ENCODE measurements at places on chromosomes 16 and 17.

DNA sequence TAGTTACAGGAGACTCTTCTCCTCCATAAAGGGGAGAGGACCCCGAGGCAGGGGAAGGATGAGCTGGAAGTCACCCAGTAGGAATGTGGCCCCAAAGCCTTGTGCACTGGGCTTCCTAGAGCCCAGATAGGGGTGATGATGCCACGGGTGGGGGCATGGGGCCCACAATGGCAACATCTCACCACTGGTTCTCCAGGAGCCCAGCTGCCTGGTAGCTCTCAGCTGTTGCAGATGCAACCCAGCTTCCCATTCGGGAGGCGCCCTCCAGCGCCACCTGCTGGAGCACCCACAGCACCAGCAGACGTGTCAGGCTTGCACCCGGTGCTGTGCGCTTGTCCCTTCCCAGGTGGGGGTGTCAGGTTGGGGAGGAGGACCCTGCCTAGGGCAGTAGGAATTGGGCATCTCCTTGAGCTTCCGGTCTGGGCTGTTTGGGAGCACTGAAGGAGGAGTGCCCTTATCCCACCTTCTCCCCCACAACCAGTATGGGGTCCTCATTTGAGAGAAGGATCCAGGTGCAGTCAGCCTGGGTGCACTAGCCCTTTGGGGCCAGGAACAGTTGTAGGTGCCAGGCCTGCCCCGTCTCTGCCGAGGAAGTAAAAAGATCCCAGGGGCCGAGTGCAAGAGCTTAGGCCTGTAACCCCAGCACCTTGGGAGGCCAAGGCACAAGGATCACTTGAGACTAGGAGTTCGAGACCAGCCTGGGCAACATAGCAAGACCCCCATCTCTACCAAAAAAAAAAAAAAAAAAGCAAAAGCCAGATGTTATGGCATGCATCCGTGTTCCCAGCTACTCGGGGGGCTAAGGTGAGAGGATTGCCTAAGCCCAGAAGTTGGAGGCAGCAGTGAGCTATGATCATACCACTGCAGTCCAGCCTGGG lies 14.4 kb downstream of the CDIPT start:
- no peak for DNase-seq

GRCh38 chr17:79549141-79549915 lies 61.5 kb downstream of the RBFOX3 start:
- DNase-seq: no peak

DNA sequence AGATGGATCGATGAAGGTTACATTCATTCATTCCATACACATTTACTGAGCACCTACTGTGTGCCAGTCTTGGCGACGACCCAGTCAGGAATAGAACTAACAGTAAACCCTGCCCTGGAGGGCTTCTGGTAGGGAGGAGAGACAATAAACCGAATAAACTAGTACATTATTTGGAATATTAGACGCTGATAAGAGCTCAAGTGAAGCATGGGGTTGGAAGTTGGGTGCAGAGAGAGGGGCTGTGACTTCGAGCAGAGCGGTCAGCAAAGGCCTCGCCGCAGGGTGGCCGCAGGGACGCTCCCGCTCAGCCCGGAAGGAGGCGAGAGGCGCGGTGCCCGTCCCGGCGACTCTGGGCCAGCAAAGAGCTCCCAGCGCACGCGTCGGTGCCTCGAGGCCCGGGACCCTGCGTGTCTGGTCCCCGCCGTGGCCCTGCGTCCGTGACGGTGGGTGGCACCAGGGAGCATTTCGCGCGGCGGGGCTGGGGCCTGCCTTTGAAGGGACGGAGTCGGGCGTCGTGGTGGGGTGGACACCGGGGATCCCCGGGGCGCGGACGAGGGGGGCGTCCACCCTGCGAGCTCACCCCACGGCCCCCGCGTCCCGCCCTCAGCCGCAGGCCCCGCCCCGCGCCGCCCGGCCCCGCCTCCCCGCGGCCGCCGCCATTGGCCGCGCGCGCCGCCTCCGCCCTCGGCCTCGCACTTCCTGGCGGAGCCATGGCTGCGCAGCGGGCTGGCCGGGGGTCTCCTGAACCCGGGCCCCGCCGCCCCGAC lies at the start of gene KLHL36:
Gene KLHL36, plus strand, starts transcription at position 684 of the 767 bp plus-strand sequence. CDS start 2,357 bp downstream, outside the sequence.
- DNase-seq: no peak

GRCh38 chr16:11100239-11100750 lies 155.7 kb downstream of the SOCS1 start:
- DNase-seq: no peak

GRCh38 chr16:49282690-49283375 lies 1.2 kb upstream of the CBLN1 start:
- no peak for DNase-seq

DNA sequence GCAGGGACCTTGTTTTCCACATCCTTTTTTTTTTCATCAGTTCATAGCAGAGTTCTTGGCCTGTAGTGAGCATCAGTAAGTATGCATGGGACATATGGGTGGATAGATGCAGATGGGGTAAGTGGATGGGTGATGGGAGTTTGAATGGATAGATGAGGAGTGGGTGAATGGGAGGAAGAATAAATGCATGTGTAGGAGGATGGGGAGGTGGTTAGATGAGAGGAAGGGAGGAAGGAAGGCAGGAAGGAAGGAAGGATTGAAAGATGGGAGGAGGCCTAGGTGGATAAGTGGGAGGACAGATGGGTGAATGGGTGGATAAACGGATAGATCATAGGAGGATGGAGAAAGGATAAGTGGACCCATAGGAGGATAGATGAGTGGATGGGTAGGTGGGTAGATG lies 3.9 kb upstream of the BEAN1 start:
- DNase-seq: no peak

DNA sequence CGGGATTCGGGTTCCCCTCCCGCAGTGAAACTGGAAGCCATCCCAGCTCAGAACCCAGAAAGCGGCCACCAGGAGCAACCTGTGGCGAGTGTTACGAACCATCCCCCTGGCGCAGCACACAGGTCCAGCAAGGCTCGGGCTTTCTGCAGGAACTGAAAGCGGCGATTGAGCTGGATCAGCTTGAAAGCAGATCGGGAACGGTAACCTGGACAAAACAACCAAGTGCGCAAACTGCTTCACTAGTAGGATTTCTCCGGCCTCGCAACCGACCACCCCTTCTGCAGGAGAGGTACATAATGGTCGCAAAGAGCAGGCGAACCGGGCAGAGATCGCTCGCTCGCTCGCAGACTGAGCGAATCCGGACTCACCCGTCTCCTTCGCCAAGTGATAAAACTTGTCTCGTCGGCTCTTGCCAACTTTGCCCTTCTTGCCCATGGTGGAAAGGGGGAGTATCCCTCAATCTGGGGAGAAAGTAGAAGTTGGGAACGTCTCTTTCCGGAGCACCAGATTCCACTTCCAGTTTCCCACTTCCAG lies 696 bp upstream of the PSMC5 start:
- DNase-seq: no peak

GRCh38 chr16:62638324-62638911 lies 602.2 kb upstream of the CDH8 start:
- DNase-seq: no peak

- DNase-seq: no peak
These were observed 14.4 kb downstream of the CACNB1 start for GRCh38 chr17:39183045-39183444.

DNA sequence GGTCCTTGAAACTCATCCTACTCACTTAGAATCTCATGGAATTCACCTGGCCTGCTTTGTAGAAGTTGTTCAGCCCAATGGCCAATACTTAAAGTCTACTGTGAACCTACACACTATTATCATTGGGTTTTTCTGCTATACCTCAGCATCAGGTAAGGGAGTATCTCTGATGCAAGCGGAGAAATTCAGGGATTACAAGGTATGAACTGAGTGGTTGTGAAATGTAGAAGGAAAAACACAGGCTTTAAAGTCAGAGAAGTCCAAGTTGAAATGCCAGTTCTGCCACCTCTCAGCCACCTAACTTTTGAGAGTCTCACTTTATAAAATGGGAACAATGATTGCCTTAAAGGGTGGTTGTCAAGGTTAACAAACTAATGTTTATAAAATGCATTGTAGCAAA lies 31.0 kb downstream of the COX11 start:
- no peak for DNase-seq

DNA sequence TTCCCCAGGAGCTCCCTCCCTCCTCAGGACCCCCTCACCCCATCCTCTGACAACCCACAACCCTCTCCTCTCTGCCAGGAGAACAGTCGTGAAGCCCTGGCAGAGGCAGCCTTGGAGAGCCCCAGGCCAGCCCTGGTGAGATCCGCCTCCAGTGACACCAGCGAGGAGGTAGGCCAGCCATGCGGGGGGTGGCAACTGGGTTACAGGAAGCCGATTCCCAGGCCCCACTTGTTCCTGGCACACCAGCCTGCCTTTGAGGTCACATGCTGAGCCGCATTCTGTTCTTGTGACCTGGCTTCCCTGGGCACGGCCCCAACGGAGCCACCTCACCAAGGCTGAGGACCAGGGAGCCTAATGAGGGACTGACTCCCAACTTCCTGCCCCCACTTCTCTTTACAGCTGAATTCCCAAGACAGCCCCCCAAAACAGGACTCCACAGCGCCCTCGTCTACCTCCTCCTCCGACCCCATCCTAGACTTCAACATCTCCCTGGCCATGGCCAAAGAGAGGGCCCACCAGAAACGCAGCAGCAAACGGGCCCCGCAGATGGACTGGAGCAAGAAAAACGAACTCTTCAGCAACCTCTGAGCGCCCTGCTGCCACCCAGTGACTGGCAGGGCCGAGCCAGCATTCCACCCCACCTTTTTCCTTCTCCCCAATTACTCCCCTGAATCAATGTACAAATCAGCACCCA lies 7.9 kb downstream of the NAT9 start:
- DNase-seq: no peak

DNA sequence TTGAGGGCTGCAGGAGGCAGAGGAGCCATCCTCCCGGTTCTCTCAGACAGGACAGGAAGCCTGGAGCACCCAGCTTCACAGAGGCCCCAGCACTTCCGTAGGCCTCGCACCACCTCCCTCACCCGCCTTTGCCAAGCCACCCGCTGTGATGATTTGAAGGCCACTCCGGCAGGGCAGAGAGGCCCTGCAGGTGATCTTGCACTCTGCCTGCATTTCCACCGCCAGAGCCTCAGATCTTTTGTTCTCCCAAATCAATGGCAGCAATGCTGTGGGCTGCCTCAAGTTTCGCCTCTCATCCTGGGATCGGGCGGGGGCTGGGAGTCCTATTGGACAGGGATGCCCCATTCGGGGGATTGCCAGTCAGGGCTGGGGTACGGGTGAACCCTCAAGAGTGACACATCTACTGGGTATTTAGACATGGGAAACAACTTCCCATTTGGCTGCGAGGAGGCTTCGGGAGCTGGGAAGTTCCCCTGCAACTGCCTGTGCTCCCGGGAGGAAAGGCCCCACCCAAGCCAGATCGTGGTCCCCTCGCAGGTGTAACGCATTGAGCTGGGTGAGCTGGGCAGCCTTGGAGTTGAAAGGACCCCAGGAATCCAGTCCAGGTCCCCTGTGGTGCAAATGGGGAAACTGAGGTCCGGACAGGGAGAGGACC lies 34.8 kb upstream of the PEMT start:
- DNase-seq: no peak

DNA sequence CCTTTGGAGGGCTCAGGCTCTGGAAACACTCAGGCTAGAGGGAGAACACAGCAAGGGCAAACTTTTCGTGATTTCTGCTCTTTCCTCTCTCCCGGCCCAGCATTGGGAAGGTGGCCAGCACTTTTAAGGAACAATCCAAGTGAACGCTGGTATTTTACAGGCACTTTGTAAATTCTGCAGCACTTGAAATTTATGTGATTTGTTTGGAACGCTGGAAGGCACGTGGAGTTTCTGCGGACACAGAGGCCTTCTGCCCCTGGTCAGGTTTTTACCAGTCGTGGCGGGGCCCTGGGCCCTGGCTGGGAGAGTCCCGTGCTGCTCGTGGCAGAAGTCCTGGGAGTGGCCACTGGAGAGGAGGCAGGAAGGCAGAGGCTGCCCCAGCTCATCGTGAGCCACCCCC lies 188.6 kb downstream of the ENGASE start:
- no peak for DNase-seq

GRCh38 chr16:72769876-72770275 lies 278.1 kb downstream of the ZFHX3 start:
- DNase-seq: no peak

- DNase-seq: no peak
These were observed 103.9 kb downstream of the METRNL start for GRCh38 chr17:83183145-83183948.

- no peak for DNase-seq
These were observed 205.0 kb downstream of the RBFOX3 start for GRCh38 chr17:79405823-79406222.

GRCh38 chr16:53094013-53094630 lies 39.3 kb downstream of the CHD9 start:
- DNase-seq: no peak

DNA sequence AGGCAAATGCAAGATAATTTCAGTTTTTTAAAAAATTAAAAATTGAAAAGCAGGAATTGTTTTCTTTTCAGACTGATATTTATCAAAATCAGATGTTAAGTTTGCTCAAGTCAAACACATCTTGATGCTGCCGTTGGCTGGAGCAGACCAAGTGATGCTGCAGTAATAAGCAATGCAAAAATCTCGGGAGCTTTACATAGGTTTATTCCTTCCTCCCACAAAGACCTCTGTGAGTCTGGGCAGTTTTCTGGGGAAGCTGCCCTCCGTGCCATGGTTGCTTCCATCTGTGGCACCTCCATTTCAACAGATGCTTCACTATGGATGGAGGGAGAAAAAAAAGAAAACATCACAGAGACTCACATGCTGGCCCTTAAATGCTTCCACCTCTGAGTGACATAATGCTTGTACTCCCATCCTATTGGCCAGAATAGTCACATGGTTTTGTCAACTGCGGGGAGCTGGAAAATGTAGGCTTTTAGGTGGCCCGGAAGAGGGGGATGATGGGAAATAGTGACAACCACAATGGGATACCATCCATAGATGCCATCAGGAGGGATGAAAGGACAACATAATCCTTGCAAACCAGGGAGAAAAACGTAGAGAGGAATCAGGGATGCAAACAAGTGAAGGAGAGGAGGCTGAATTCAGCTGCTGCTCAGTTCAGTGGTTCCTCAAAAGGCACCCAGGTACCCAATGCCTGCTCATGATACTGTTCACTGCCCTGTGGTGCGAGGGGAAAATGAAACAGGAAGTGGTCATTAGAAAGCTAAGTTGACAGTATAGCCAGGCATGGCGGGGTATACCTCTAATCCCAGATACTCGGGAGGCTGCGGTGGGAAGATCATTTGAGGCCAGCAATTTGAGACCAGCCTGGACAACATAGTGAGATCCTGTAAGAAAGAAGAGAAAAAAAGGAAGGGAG lies 13.5 kb upstream of the ERCC4 start:
- no peak for DNase-seq

- DNase-seq: no peak
These were observed 638.2 kb upstream of the SOX9 start for GRCh38 chr17:71482625-71483024.

GRCh38 chr17:19996502-19996901 lies 12.7 kb upstream of the SPECC1 start:
- DNase-seq: no peak

GRCh38 chr17:75524970-75525805 lies at the start of gene LLGL2:
Gene LLGL2, plus strand, starts transcription at chr17:75525697. Its CDS starts 17,730 bp downstream, at chr17:75543427.
- DNase-seq: peak; percentile 27

- DNase-seq: no peak
These were observed 18.6 kb downstream of the RAD51C start for GRCh38 chr17:58710948-58711552.

DNA sequence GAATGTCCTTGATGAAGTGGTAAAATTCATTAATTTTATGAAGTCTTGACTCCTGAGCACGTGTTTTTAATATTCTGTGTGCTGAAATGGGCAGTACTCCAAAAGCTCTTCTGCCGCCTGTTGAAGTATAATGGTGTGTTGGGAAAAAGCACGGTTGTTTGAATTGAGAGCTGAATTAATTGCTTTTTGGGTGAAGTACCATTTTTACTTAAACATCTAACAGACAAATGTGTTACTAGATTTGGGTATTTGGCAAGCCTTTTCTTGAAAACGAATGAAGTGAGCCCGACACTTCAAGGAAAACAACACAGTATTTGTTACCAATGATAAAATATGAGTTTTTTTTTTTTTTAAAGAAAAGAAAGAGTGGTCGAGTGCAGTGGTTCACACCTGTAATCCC lies 22.5 kb downstream of the WWP2 start:
- no peak for DNase-seq

All from NCI-H187 treated with DMSO at 0.1 percent for 48 hours (cell line).